IPS-NIHi11 (cell line): ENCODE measurements at places on chromosomes 1 and 21.

DNA sequence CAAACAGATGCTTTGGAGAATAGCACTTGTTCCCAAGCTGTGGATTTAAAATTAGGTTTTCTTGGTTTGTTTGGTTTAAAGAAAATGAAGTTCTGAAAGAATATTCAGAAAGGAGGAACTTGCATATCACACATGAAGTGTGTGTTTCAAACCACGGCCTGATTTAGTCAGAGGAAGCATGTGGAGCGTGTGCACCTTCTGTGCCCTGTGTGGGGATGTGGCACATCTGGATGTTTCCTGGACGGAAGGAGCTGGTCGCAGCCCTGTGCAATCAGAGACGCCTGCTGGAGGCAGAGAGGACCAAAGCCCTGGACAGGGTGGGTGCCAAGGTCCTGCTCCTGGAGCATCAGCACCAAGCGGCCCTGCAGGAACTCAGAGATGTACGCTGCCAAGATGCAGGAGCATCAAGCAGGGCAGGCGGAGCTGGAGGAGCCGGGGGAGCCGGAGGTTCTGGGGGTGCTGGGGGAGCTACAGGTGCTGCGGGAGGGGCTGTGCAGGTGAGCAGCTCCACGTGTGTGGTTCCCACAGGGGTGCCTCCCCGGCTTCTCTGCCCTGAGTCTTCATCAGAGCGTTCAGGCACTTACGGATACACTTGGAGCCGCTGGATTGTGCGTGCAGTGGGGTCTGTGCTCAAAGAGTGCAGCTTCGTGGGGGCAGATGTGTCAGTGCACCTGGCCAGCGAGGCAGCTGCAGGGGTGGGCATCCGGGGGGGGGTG is 45.7 kb downstream of the PCNT start:
- DNase-seq: no peak

DNA sequence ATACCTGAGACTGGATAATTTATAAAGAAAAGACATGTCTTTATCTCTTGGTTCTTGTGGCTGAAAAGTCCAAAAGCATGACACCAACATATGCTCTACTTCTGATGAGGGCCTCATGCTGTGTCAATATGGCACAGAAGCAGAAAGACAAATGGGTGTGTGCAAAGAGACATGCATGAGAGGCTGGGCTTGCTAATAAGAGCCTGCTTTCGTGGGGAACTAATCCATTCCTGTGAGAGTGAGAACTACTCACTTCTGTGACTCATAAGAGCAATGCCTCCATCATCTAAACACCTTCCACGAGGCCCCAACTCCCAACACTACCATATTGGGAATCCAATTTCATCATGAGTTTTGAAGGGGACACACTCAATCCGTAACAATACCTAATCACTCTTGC is 340.0 kb upstream of the DUSP10 start:
- no peak for DNase-seq

GRCh38 chr1:29382851-29383745 is 146.8 kb downstream of the PTPRU start:
- no peak for DNase-seq

DNA sequence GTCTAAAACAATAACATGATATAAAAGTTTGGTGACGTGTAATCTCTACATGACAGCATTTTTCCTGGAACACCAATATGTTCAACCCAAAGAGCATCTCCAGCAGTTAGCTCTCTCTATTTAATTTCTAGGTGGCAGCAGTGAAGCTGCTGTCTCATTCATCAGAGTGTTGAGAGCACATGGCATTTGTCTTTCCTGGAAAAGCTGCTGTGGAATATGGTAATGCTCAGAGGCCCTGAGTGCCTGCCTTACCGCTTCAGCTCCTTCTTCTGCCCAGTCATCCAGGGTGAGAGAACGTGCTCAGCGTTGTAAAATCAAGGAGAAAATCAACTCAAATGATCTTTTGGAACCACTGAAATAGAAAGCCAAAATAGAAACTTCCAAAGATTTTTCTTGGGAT is 640.7 kb downstream of the ADGRL2 start:
- DNase-seq: no peak

- DNase-seq: no peak
Measured at GRCh38 chr1:160193832-160194736, 3.7 kb downstream of the CASQ1 start.

GRCh38 chr1:53799141-53799540 is 39.0 kb downstream of the NDC1 start:
- DNase-seq: no peak

- no peak for DNase-seq
Measured at GRCh38 chr1:12215118-12215961, 14.5 kb upstream of the VPS13D start.

- peak; percentile 81 for DNase-seq
Measured at GRCh38 chr1:11882814-11883538, 24.2 kb upstream of the NPPB start.

- peak; percentile 72 for DNase-seq
Measured at GRCh38 chr1:47785561-47786271, 211.5 kb downstream of the TRABD2B start.

- DNase-seq: peak; percentile 4
Measured at GRCh38 chr1:188128761-188129160, 1300.0 kb downstream of the PLA2G4A start.

- peak; percentile 54 for DNase-seq
Measured at GRCh38 chr21:45642122-45642813, 1.3 kb upstream of the PCBP3 start.

DNA sequence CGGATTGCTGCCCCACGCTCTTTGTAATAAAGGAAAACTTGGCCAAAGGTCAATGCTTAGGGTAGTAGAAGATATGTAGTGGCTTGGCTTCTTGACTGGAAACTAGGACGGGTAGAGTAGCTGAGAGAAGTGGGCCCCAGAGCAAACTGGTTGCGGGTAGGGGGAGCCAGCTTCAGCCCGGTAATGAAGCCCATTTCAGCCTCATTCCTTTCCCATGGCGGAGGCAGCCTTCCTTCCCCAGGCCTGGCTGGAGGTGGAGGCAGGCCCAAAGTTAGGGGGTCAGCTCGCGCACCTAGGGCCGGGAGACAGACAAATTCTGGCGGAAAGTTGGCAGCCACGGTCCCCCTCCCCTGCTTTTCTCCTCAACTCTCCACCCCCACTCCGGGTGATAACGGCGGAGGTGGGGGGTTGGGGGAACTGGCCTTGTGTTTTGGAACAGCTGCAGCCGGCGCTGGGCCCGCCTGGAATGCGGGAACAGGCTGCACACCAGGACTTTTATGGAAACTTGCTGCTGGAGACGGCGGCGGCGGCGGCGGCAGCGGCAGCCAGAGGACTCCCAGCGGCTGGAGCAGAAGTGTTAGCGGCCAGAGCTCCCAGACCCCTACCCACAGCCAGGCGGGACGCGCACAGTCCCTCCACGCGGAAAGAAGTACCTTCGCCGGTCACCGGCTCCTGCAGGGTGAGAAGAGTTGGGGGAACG is at the start of gene NEXN:
Gene NEXN (plus strand): TSS at position 544 of the 700 bp plus-strand sequence. CDS start 27,483 bp downstream, outside the sequence.
- peak; percentile 80 for DNase-seq

- no peak for DNase-seq
Measured at GRCh38 chr1:71638081-71638766, 557.4 kb upstream of the ZRANB2 start.

DNA sequence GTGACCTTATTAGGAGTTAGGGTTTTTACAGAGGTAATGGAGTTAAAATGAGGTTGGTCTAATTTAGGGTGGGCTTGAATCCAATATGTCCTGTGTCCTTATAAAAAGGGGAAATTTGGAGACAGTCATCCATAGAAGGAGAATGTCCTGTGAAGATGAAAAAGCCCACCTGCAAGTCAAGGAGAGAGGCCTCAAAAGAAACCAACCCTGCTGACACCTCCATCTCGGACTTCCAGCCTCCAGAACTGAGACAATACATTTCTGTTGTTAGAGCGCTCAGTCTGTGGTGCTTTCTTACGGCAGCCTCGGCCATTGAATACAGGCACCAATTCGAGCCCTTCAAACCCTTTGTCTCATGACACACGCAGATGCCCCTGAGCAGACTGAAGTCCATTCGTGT is 43.8 kb downstream of the ACTA1 start:
- DNase-seq: no peak

DNA sequence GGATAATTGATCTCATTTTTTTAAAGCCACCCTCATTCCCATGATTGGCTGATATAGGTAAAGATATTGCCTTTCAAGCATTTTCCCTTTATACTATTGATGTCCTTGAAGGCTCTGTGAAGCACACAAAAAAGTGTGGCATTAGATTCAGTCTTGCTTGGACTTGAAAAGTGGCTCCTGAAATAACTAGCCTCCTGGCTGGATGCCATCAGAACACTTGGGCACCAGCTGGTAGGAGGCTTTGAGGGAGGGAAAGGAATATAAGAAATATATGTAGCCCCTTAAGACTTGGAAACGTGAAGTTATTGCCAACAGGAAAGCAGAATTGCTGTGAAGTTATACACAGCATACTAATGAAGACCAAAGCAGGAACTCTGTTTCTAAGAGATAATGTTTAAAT is 14.1 kb downstream of the MTR start:
- no peak for DNase-seq

DNA sequence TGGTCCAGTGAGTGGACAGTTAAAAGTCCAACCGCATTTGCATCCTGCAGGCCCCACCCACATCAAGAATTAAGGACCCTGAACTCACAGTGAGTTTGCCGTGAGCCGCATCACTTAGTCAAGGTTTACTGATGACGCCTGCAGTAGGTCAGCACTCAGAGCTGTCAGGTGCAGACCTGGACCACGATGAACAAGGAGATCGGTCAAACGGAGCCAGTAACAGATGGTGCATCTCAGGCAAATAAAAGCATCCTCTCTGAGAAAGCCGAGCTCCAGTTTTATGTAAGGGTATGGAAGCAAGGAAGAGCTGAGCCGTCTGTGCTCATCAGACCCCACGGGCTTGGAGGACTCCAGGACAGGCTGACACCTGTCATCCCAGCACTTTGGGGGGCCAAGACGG is 4.5 kb downstream of the PRDM15 start:
- no peak for DNase-seq

GRCh38 chr1:29120367-29120766 is 3.3 kb downstream of the TMEM200B start:
- DNase-seq: no peak

DNA sequence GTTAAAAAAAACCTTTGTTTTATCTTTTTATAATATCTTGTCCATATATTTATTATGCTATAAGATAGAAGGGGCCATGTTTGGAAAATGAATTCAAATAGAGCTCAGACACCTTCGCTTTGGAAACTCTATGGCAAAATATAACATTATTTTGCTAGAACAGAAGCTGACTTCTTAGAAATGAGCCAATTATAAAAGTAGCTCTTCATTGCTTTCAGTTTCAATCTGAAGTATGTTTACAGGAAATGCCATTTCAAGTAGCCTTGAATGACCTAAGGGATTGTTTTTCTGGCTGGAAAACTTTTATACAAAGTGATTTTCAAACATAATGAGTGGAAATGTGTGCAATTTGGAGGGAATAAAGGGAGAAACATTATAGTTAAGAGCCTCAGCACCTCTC is 37.8 kb upstream of the GBP5 start:
- DNase-seq: no peak

DNA sequence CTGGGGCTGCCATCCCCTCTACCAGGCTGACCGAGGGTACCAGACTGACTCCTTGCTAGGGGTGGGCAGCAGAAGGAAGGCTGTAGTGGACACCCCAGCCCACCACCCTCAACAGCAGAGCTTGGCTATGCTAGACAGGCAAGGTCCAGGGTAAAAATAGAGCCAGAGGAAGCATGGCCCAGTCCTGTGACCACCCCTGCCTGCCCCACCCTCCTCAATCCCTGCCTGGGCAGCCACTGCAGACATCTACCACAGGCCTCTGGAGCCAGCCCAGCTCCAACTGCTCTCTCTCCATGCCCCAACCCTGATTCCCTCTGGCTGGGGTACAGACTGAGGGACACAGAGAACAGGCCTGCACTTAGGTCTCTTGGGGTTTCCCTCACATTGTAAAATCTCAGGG is 1.7 kb downstream of the S100A1 start:
- no peak for DNase-seq

GRCh38 chr1:151964510-151964909 is 29.1 kb downstream of the S100A10 start:
- no peak for DNase-seq

DNA sequence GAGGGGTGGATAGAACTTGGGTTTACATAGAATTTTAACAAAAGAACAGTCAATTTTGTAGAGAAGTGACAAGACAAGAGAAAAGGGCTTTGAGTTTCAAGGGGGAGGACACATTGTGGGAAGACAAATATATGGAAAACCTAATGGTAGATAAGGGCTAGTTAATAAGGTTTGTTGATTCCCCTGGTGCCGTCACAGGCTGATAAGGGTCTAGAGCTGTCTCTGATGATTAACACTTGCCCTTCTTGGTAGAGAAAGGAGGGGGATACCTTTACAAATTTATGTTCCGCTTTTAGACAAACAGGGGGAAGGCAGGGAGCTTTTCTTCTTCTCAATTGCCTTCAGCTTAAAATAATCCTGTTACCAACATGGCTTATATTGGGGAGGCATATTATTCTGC is 124.3 kb downstream of the ETS2 start:
- no peak for DNase-seq

GRCh38 chr1:222975472-222976122 is 160.8 kb downstream of the DISP1 start:
- DNase-seq: no peak

DNA sequence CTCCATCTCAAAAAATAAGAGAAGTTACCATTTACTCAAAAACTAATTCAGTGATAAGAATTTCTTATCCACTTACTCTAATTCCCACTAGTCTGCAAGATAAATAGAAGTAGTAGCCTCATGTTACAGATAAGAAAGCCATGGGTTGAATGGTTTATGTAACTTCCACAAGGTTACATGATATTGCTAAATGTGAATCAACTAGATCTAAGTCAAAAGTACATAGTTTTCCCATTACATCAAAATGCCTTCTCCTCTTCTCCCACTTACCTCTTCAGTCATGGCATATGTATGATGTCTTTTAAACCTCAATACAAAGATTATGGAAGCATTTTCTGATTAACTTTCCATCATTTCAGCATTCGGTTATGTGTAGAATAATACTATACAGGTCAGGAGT is 108.5 kb downstream of the ASH1L start:
- no peak for DNase-seq

DNA sequence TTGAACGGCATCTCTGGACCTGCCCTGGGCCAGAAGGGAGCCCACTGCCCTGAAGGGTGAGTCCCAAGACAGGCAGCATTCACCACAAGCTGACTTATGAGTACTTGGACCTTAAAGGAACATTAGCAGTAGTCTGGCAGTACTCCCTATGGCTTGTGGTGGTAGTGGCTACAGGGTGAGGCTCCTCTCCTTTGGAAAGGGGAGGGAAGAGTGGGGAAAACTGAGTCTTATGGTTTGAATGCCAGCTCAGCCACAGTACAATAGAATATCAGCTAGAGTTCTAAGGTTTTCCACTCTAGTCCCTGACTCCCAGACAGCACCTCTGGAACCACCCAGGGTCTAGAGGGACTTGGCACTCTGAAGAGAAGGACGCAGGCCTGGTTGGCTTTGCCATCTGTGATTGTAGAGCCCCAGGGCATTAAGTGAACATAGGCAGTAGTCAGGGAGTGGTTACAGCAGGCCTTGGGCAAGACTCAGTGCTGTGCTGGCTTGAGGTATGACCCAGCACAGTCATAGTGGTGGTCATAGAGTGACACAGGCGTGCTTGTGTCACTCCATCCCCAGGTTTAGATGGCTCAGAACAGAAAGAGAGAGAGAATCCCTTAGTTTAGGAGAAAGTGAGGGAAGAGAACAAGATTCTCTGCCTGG is 31.0 kb downstream of the CD53 start:
- no peak for DNase-seq
